T-helper 1 cell (primary cell): ENCODE measurements at places on chromosomes 2 and 18.

- DNase-seq: no peak
Observed at GRCh38 chr2:235513984-235514626, 20.3 kb downstream of the AGAP1 start.

GRCh38 chr18:55763805-55764204, 175.8 kb upstream of the TCF4 start:
- DNase-seq: no peak

GRCh38 chr2:68250196-68250595, 2.1 kb downstream of the PPP3R1 start:
- no peak for DNase-seq

GRCh38 chr18:57624988-57625387, 3.4 kb upstream of the NARS1 start:
- no peak for DNase-seq

GRCh38 chr2:12965540-12966269, 249.0 kb downstream of the TRIB2 start:
- no peak for DNase-seq

DNA sequence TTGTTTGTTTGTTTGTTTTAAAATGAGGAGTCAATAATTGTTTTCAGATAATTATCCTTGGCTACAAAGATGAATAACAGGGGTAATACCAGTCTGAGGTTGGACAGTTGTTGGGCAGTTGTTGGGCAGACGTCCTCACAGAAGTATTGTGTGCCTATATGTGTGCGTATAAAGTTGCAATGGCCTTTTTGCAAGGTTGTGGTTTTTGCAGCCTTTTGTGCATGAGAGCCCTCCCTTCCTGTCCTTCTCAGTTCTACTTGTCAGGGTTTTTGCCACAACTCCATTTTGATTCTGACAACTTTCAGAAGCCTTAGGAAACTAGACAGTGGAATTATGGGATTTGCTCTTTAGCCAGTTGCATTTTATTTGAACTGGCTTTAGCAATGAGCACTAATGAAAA, 6.0 kb upstream of the STK39 start:
- no peak for DNase-seq

DNA sequence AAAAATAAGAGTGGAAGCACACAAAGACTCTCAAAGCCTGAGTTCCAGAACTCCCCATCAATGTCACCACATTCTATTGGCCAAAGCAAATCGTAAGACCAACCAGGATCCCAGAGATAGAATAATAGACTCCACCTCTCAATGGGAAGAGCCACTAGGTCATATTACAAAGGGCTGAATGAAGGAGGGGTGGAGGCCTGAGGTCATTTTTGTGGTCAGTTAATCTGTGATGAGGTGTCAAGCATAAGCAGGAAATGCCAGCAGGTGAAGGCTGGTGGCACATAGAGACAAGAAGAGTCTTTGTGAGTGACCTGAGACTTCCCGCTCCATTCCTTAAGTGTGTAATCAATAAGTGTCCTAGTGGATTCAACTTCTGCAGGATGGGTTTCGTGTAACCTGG, 144.3 kb downstream of the TFCP2L1 start:
- no peak for DNase-seq

GRCh38 chr2:140274891-140275290, 1494.7 kb upstream of the NXPH2 start:
- no peak for DNase-seq

- DNase-seq: no peak
Observed at GRCh38 chr2:217356781-217357180, 496.9 kb upstream of the TNP1 start.

GRCh38 chr2:210267698-210268097, 42.5 kb upstream of the ACADL start:
- DNase-seq: no peak

DNA sequence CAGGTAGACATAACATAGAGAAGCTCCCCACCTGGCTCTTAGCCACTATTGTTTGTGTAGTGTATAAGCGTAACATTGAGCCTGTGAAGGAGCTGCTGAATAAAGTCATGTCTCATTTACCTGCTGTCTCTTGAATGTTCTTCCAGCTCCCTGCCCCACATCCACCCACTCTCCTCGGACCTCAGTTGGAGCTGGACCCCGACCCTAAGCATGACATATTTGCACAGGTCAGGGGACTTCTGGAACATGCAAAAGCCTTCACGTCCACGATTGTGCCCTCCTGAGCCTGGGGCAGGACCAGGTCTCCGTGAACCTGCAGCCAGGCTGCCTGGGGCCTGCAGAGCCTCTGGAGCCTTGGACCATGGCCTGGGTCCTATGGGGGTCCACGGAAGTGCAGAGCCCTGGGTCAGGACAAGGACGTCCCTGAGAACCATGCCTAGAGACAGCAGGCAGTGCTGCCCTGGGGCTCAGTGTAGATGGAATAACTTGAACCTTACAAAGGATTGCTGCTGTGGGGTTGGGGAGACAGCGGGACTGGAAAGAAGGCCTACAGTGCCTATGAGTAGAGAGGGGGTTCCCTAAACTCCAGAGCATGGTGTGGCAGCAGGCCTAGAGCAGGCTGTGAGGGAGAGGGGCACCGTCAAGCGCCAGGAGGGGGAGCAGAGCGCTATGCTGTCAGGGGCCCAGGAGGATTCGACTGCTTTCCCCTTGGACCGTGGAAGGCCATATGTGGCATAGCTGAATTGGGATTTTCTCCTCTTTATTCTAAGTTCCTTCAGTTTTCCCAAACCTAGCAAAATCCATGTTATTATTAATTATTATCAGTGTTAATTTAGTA, 99.9 kb upstream of the ZNF236 start:
- DNase-seq: no peak

- DNase-seq: no peak
Observed at GRCh38 chr2:13015532-13016320, 299.0 kb downstream of the TRIB2 start.

DNA sequence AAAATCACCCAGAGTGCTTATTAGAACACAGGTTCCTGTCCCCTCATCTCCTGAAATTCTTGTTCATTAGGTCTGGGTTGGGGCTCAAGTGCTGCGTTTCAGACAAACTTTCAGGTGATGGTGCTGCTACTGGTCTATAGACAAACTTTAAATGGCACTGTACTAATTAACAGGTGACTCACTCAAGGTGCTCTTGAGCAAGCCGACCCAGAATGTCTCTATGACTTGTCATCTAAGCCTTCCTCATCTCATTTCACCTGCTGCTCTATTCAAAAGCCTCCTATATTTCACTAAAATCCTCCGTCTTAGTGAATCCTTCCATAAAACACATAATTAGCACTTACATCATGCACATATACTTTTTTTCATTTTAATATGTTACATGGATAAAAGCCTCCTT, 29.9 kb upstream of the STK39 start:
- no peak for DNase-seq
